Activated CD8-positive, alpha-beta memory T cell treated with anti-CD3 and anti-CD28 coated beads for 1 hour (primary cell): ENCODE measurements at places on chromosomes 13 and 19.
A peak's percentile ranks its signal among the peaks of the same experiment; 100 is the strongest.

- DNase-seq, result peak; percentile 80
These were observed 80.0 kb upstream of the GPR183 start for GRCh38 chr13:99386911-99387788.

DNA sequence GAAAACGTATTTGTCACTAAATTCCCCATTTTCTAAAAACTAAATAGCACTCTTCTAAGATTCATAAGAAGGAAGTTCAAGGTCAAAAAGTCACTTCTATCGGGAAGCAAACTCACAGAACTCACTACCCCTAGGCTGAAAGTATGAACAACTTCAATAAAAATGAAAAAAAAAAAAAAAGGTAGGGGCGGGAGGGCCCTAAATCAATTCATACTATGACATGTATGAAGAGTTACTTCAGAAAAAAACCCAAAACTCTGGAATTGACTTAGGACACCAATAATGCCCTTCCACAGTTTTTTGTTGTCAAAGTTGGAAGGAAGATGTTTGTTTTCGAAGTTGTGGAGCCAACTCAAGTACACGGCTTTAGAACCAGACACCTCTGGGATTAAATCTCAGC is 1.1 kb downstream of the SUCLA2 start:
- no peak for DNase-seq

DNA sequence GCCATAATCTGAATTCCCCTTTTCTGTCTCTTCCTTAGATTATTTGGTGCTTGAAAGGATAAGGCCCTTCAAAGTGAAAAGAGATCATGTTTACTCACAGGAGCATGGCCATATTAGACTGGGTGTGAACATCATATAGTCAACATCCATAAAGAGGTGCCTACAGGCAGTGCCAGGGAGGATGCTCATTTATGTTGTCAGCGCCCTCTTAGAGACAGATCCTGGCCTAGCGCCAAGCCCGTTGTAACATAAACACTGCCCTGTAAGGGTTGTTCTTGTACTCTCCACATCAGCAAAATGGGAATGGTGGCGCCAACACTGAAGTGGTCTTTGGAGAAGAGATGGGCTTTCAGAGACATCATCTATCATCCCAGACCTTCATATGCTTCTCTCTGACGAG is 16.1 kb downstream of the PCDH8 start:
- DNase-seq, result no peak

GRCh38 chr19:518598-519231 is 11.4 kb downstream of the TPGS1 start:
- DNase-seq, result peak; percentile 37

GRCh38 chr13:34107806-34108205 is 289.9 kb downstream of the RFC3 start:
- no peak for DNase-seq

DNA sequence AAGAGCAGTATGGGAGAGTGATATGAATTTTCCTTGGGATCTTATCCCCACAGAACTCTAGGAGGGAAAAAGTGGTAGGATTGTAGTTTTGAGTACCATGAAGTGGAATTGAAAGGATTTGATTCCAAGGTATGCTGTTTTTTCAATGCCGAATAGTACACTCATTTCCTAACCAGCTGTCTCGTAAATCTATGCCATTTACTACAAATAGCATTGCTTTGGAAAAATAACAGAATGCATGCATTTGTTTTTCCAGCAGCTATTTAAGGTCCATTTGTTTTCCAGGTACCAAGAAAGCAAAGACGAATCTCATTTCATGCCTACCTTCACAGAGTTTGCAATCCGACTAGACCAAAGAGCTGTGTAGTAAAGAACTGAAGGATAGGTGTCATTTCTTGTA is 10.5 kb downstream of the POLR1D start:
- DNase-seq, result no peak

- DNase-seq, result no peak
These were observed 195.0 kb upstream of the SLITRK1 start for GRCh38 chr13:84077271-84077670.

GRCh38 chr13:63279136-63279535 is 1863.5 kb upstream of the PCDH20 start:
- DNase-seq, result no peak

- no peak for DNase-seq
These were observed 18.3 kb downstream of the NWD1 start for GRCh38 chr19:16737911-16738310.

- DNase-seq, result no peak
These were observed 83.1 kb downstream of the B3GLCT start for GRCh38 chr13:31282741-31283455.

DNA sequence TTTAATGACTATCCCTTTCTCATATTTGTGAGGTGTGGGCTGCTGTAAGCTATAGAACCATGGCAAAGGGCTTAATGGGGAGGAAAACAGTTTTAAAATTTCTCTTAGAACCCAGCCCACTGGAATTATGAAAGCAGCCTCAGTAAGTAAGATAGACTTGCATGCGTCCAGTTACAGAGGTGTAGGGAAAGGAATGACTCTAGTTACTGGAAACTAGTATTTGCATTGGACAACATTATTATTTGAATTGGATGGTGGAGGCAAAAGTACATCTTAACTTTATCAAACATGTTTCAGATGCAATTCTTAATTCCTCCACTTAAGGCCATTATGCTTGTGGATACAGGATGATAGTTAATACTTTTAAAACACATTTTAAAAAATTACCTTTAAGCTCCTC is 292.9 kb downstream of the SPRY2 start:
- DNase-seq, result no peak

- DNase-seq, result no peak
These were observed 30.1 kb downstream of the ZAR1L start for GRCh38 chr13:32284927-32285632.

DNA sequence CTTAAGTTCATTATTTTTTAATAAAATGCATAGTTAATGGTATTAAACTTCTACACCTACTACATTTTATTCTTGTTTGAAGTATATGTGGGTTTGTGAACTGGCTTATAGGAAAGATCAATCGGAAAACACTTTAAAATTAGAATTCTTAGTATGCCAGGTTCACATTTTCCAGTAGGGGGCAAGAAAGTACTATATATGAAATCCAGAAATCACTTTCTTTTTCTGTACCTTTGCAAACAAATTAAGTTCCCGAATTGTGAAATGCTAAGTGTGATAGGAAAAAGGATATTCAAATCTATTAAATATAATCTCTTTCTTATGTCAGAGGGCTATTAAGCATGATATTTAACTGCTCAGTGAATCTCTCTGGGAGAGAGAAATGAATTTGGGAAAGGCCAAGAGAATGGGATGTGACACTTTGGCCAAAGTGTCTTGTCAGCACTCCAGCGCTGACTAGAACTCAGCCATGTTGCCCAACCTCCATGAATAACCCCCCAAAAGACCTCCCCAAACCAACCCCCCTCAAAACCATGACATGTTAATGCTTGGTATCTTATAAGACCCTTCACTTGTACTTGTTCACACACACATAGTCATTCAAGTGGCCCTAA is 122.6 kb upstream of the SLC10A2 start:
- DNase-seq, result no peak

DNA sequence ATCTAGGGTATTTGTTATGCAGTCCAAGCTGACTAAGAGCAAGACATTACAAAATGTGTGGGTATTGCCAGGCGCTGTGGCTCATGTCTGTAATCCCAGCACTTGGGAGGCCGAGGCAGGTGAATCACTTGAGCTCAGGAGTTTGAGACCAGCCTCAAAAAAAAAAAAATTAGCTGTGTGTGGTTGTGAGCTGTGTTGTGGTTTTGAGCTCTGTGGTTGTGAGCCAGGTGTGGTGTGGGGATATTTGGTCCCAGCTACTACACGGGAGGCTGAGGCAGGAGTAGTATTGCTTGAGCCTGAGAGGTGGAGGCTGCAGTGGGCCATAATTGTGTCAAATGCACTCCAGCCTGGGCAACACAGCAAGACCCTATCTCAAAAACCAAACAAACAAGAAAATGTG is 5.6 kb upstream of the KEAP1 start:
- DNase-seq, result no peak

DNA sequence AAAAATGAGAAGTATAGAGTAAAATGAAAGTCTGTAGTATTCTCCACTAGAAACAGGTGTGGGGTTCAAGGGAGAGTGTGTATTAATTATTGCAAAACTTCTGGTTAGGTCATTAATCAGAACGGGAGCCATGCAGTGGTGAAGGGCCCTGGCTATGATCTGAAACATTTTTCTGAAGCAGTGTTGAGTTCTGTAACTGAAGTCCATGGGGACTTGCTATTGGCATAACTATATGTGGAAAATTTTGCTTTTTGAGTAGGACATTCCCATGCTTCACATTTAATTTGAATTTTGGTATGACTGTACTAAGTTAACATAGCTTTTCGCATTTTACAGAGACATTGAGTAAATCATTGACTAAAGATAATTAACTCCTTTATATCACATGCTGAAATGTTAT is 67.5 kb downstream of the LRCH1 start:
- no peak for DNase-seq

GRCh38 chr19:524062-524674 is 7.4 kb upstream of the CDC34 start:
- DNase-seq, result no peak

DNA sequence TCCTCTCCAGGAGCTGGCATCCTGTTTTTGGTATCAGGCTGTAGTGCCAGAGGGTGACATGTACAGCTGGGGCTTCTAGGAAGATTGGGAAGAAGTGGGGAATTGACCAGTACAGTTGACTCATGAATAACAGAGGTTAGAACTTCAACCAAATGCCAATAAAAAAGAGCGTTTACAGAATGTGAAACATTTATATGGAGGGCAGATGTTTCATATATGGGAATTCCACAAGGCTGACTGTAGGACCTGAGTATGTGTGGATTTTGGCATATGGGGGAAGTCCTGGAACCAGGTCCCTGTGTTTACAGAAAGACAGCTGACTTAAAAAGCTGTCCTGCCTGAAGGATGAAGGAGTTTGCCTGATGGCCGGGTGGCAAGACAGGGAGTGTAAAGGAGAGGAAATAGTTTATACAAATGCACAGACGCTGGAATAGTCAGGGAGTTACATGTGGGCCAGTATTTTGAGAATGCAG is 5.2 kb downstream of the CHAMP1 start:
- no peak for DNase-seq

DNA sequence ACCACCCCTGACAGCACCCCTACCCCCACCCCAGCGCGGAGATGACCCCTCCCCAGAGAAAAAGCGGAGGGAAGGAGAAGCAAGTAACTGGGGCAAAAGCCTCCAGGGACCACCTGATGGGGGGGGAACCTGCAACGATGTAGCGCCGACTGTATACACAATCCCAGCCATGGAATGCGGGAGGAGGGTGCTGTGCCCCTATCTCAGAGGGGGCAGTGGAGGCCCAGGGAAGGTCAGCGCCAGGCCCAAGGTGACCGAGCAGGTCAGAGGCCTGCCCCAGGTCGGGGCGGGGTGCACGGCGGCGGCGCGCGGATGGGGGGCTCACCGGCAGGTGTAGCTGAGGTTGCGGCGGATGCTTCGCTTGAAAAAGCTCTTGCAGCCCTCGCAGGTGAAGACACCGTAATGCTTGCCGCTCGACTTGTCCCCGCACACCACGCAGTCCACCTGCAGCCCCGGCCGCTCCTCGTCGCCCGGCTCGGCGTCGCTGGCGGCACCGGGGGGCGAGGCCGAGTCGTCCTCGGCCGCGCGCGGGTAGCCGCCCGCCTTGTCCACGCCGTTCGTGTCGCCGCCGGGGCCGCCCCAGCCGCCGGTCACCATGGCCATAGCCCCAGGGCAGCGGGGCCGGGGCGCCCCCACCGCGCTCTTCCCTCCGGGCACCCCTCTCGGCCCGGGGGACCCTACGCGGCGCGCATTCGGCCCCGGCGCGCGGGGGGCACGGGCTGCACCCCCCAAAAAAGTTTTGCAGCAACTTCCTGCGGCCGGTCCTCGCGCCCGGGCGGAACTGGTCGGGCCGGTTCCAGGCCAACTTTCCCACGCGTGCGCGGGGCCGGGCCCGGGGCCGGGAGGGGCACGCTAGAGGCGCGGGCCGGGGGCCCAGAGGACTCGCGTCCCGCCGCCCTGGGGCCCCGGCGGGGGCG is 843 bp downstream of the NR2F6 start:
- no peak for DNase-seq

DNA sequence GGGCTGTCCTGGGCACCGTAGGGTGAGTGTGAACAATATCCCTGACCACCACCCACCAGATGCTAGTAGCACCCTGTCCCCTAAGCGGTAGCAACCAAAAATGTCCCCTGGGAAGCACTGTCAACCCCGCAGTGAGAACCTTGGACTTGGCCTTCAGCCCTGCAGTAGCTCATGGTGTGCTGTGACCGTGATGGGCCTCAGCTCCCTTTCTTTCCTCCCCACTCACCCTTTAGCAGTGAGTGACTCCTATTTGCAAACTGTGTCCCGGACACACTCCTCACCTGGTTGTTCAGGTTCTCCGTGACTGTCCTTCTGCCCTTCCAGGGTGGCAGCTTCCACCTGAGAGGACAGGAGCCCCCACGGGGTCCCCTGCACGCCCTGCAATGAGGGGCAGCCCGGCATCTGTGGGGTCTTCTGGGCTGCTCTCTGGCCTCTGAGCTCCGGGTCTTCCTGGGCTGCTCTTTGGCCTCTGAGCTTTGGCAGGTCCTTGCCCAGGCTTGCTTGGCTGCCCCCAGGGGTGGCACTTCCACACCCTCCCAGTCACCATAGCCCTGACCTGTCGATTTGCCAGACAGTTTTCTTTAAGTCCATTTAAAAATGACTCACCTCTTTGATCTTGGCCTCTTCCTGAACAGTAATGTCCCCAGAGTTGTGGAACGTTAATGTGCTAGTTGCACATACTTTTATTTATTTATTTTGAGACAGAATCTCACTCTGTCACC is 3.8 kb downstream of the KDM4B start:
- no peak for DNase-seq

DNA sequence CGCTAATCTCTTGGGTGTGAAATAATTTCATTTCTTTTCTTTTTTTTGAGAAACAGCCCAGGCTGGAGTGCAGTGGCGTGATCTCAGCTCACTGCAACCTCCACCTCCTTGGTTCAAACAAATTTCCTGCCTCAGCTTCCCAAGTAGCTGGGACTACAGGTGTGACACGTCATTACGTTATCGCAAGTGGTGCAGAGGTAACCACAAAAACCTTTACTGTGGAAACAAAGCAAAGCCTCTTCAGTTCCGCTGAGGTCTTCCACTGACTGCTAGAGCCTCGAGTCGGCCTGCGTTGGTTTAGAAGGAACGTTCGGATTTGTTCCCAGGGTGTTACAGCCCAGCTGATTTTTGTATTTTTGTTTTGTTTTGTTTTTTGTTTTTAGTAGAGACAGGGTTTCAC is 2.0 kb upstream of the ZNF784 start:
- DNase-seq, result no peak

GRCh38 chr13:73721571-73721970 is 412.6 kb downstream of the KLF12 start:
- no peak for DNase-seq

GRCh38 chr13:23743278-23744076 is 145.7 kb downstream of the MIPEP start:
- DNase-seq, result no peak

DNA sequence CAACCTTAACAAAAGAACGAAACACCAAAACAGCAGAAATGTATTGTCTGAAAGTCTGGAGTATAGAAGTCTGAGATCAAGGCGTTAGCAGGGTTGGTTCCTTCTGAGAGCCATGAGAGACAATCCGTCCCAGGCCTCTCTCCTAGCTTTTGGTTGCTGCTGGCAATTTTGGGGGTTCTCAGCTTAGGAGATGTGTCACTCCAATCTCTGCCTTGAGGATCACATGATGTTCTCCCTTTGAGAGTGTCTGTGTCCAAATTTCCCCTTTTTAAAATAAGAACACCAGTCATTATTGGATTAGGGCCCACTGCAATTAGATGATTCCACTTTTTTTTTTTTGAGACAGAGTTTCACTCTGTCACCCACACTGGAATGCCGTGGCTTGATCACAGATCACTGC is 10.1 kb downstream of the KCNN1 start:
- DNase-seq, result no peak
